ENCODE measurements at places on chromosomes 1 and 21.

- no peak for DNase-seq
Measured at GRCh38 chr1:87194271-87194774, 134.4 kb upstream of the LMO4 start.

- DNase-seq: no peak
Measured at GRCh38 chr1:173255214-173255813, 48.2 kb upstream of the TNFSF4 start.

DNA sequence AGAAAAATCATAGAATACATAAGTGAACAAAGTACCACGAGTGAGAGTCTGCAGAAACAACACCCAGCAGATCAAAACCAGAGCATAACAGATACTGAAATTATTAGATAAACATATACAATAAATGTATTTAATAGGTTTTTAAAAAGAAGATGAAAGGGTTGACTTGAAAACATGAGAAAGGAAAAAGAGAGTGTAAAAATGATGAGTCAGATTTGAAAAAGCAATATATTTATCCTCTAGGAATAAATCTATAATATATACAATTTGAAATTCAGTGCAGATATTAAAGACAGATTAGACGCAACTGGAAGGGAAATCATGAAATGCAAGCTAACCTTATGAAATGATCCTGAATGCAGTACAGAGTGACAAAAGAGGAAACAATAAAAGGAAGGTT is 170.2 kb upstream of the RUNX1 start:
- no peak for DNase-seq

GRCh38 chr1:214928574-214928973 is 154.0 kb upstream of the KCNK2 start:
- no peak for DNase-seq

DNA sequence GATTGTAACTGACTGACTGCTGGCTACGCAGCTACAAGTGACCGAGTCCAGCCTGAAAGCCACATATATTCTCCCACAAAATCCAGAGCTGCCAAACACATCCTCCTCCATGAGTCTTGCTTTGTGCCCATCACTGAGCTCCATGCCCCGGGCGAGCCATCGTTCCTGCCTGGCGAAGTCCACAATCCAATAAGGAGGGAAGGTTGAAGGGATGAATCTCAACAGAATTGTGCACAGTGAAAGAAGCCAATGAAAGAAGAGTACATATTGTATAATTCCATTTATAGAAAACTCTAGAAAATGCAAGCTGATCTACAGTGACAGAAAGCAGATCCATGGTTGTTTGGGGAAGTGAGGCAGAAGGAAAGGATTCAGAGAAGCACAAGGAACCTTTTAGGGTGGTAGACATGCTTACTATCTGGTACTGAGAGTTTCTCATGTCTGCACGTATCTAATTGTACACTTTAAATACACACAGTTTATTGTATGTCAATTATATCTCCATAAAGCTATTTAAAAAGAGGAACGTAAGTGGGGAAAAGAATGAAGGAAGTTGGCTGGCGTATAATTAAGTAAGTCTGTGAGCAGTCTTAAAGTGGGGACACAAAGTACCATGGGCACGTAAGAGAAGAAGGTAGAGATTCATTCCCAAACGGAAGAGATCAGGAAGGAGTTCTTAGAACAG is 115.9 kb upstream of the JUN start:
- no peak for DNase-seq

DNA sequence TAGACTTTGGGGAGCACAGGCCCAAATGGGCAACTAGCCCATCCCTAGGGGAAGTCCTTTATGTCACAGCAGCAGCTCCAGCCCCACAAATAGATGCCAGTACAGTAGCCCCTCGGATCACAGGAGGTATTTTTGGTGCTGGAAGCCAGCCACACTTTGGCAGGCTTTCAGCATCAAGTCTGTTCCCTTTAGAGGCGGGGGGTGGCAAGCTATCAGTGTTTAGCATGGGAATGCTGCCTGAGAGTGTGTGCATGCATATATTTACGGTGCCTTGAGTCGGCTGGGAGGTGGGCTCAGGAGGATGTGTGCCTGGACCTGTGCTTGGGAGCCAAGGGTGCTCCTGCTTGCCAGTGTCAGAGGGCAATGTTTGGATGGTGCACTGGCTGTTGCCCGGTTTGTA is 3.5 kb upstream of the PLXNA2 start:
- no peak for DNase-seq
